Effector CD4-positive, alpha-beta T cell (primary cell): ENCODE measurements at places on chromosomes 7 and 10.

- no peak for DNase-seq
Measured at GRCh38 chr7:74149603-74150002, 24.6 kb upstream of the EIF4H start.

DNA sequence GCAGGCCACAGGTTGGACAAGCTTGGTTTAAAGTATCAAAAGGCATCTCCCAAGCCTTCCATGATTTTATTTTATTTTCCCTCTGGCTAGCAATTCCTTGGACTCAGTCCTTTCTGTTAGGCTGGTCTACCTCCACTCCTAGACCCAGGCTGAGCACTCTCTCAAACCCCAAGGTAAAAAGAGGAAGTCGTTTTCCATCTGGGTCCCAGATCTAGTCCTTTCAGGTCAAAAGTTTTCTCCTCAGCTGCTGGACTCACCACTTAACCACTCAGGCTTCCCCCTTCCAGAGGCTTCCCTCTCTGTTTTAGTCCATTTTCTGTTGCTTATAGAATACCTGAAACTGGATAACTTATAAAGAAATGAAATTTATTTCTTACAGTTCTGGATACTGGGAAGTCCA lies 252.3 kb upstream of the MKLN1 start:
- no peak for DNase-seq

DNA sequence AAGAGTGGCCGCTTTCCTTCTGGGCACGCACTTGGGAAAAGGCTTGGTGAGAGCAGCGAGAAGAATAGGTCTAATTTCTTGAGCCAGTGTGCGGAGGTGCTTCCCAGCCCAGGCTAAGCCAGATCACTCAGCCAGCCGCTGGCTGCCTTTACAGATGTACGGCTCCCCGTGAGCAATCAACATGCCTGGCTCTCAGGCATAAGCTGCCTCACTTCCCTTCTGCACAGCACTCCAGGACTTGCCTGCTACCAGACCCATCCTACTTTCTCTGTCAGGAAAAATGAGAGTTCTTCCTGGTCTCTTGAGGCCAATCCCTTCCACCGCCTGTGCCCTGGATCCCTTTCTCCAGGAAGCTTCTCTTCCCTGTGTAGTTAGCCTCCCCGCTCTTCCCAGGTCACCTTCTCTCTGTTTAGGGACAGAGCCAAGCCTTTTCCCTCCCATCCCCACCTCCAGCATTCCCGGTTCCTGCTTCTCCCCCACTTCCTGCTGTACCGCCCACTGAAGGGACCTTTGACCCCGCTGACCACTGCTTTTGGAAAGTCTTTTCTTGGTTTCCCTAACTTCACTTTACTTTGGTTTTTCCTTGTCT lies 1.1 kb upstream of the ACTR3C start:
- no peak for DNase-seq

DNA sequence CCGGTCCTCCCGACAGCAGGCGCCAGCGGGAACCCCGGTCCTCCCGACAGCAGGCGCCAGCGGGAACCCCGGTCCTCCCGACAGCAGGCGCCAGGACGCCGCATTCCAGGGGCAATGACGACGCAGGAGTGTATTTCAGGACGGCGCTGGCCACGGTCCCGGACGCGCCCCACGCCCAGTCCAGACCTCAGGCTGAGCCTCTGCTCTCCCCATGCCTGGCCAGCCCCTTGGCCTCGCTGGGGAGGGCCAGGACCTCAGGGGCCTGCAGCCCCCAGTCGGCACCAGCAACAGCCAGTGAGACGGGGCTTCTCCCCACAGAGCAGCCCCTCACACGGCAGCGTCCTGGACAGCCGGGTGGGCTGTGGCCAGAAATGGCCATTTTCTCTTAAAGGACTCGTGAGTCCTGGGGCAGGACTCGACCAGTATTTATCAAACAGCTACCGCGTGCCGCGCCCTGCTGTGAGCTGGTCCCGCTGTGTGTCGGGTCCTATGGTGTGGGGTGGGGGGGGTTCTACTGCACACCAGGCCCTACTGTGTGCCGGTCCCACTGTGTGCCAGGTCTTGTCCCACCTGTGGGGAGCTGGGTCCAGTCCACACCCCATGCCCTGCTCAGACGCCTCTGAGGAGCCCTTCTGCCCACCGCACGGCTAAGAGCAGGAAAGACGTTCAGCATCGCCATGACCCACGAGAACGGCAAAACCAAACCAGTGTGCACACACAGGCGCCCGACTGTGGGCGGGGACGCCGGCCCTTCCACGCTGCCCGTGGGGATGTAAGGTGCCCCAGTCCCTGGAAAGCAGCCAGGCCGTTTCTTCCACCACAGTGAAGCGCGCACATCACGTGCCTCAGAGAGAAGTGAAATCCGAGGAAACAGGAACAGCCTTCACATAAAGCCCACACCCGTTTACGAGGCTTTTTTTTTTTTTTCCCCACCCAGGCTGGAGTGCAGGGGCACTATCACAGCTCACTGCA lies 33.3 kb downstream of the GET4 start:
- DNase-seq = no peak

DNA sequence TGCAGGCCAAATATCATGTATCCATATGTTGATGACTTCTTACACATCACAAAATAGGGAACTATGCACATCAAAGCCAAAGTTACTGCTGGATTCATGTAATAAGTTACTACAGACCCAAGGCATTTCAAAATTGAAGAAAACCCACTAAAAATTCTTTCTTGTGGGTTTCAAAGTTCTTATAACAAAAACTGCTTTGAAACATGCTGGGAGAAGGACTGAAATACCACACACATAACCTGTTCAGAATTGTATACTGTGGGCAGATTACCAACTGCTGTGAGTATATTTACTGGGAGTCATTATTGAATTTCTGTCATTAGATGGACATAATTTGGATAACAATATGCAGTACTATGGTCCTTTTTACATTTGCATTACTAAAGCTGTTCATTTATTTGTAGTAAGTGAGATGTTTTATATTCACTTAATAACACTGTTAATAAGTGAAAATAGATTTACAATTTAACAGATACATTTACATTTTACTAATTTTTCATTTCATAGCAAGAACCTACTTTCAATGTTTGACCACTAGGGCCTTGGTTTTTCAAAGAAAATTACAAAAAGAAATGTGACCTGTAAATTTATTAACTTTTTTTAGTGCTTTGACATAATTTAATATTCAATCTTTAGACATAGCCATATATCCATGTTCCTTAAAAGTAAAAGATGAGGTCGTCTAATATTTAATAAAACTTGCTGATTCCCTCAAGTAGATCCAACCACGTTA lies 132.6 kb downstream of the MAGI2 start:
- DNase-seq = no peak

- no peak for DNase-seq
Measured at GRCh38 chr7:121913947-121914675, 41.1 kb downstream of the PTPRZ1 start.

- no peak for DNase-seq
Measured at GRCh38 chr7:79590391-79590790, 136.9 kb upstream of the MAGI2 start.

DNA sequence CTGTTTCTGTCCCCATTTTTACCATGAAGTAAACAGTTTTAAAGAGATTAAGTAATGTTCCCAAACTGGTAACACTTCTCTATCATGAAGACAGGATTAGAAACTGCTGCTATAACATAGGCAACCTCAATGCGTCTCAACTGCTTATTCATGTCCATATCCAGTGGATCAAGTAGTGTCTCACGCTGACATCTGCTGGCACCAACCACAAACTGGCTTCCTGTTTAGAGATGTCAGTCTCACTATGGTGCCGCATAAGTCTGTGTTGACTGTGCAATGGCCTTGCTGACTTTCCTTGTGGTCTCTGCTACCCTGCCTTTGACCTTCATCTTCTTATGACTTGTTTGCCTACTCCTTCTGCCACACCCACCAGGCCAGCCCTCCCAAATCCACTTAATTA lies 369.6 kb upstream of the DPP6 start:
- DNase-seq = no peak

DNA sequence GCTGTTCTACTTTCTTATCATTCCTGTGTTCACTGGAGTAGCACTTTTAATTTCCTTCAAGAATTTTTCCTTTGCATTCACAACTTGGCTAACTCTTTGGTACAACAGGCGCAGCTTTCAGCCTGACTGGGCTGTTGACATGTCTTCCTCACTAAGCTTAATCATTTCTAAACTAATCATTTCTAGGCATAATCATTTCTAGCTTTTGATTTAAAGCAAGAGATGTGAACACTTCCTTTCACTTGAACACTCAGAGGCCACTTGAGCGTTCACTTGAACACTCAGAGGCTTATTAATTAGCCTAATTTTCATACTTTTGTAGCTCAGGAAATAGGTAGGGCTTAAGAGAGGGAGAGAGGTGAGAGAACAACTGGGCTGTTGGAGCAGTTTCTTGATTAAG lies 15.9 kb downstream of the C10orf90 start:
- no peak for DNase-seq

DNA sequence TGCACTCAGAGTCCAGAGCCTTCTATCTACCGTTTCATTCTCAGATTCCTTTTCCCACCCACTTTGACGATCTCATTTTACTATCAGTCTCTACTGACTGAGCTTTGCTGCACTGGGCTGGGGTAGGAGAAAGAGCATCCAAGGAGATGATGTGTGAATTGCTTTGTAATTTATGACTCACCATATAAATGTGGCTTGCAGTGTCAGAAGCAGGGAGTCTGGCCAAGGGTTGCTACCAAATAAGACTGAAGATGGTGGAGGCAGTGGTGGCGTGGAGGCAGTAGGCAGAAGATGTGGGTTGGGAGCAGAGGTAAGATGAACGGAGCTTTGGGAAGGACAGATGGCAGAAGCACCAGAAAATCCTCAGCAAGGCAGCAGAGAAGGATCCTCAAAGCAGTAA lies 73.3 kb upstream of the AGK start:
- no peak for DNase-seq

DNA sequence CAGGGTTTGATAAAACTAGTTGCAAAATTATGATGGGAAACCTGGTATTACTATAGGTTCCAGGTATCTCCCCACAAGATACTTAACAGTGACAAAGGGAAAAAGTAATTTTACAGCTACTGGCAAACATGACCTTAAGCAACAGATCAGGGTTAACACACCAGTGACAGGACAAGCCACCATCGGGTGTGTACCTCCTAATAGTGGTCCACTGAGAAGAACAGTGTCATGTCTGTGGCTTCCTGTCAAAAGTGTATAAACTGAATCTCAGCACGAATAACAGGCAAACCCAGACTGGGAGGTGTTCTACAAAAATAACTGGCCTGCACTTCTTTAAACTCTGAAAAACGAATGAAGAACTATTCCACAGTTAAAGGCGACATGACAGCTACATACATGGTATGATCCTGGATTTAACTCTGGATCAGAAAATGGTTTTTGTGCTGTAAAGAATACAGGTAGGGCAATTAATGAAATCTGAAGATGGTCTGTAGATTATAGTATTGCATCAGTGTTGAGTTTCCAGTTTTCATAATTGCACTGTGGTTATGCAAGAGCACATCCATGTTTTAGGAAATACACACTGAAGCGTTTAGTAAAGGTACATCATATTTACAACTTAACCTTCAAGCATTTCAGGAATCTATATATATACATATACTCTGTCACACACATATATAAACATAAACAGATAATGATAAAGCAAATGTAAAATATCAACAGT lies 32.0 kb upstream of the ARMS2 start:
- no peak for DNase-seq

DNA sequence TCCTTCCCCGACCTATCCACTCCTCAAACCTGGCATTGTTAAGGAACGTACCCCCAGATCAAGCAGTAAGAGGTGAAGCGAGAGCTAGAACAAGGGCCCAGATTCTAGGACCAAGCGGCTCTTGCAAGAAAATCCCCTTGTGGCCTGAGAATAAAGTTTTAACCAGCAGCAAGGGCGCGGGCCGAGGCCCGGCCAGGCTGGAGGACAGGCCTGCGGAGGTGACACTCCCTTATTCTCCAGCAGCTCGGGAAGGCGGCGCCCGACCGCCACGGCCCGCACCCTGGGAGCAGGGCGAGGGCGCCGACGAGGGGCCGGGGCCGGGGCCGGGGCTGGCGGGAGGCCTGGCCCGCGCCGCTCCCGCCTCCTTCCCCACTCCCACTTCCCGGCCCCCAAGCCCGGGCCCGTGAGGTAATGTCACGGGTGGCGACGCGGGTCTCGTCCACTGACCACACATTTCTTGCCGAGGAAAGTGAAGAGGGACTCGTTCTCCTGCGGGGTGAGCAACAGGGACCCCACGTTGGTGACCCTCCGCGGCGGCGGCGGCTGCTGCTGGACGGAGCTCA lies 551 bp downstream of the WASL start:
- DNase-seq = peak; percentile 13

GRCh38 chr7:127943541-127944521 lies 87.4 kb downstream of the LRRC4 start:
- no peak for DNase-seq

DNA sequence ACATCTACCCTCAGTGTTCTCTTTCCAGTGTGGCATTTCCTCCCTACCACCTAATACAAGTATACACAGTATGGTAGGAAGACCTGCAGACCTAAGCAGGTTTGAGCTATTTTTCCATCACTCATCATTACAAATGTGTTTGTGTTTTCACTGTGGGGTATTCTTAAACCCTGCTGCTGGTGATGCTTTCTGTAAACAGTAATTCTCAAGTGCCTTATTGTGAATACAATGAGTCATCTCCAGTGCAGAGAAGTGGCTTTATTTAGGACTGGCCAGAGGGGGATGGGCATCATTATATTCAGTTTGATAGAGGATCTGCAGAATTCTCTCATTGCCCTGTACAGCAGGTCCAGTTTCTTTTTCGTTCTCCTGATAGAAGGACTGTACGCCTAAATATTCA lies 63.7 kb downstream of the GRM8 start:
- no peak for DNase-seq

- no peak for DNase-seq
Measured at GRCh38 chr7:70456719-70457118, 675.2 kb upstream of the GALNT17 start.

DNA sequence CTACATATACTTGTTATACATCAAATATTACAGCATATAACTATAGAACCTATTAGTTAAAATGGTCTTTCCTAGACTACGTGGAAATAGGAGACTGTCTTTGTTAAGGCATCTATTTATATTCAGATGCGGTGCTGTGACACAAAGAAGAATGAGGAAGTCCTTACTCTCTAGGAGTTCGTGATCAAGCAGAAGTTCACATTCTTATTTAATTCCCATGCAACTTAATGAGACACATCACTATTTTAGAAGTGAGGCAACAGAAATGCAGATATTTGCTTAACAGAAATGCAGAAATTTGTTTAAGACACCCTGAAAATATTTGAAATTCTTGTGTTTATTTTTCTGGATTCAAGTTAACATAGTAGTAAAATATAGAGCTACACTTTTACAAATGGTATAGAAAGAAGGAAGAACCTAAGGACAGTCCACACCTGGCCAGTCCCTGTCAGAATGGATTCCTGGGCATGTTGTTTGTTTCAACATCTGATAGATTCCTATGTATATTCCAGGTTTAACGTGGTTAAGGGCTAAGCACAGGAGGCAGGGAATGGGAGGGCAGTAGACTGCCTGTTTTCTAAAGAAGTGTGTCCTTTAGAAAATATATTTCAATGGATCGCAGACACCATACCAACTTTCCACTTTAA lies 70.6 kb upstream of the NXPH1 start:
- DNase-seq = no peak

DNA sequence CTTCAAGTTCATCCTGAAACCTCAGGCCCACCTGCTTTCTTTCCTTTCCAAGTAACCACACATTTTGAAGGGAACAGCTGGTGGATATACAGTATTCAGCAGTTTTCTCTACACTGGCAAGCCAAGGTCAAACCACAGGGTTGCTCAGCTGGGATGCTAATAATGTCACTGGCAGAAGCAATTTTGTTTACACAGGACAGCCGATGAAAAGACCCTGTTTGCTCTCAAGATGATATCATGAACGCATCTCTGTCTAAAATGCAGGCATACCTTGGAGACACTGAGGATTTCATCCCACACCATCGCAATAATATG lies 186.2 kb downstream of the USP6NL start:
- DNase-seq = no peak
